ENCODE measurements at places on chromosomes 11 and 22. TPM values are rescaled to one million over a fixed set of nuclear protein-coding genes. Genes with fewer than 3 reads are reported as not detected.

- H3K27me3 ChIP-seq = peaks cover 8% of the 10 kb centered on the region
- H3K36me3 ChIP-seq = no peaks in the 10 kb centered on the region
- DNase-seq = no peak
- no peak overlapping the region for H3K4me3 ChIP-seq
- H3K4me1 ChIP-seq = no peaks in the 10 kb centered on the region
Observed at GRCh38 chr11:100545556-100545955, 141.5 kb upstream of the ARHGAP42 start.

DNA sequence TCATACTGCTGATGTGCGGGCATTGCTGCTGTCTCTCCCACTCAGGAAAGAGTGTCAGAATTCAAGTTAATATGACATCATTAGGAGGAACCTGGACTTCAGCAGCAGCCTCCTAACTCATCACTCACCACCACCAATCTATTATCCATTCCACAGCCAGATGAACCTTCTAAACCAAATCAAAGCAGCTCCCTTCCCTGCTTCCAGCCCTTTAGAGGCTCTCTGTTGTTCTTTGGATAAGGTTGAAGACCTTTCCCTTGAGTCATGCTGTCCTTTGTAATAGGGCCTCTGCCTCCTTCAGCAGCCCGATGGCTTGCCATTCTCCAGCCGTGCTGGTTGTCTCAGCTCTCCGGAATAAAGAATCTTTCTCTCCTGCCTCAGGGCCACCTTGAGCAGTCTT is 301.3 kb downstream of the DDX10 start:
- no peaks in the 10 kb centered on the region for H3K36me3 ChIP-seq
- DNase-seq = no peak
- H3K4me3 ChIP-seq = no peak overlapping the region
- peaks cover 9% of the 10 kb centered on the region for H3K4me1 ChIP-seq
- no peaks in the 10 kb centered on the region for H3K27me3 ChIP-seq
- no peak overlapping the region for H3K27ac ChIP-seq

Gene HBG1
- not detected for total RNA-seq

- H3K36me3 ChIP-seq = peaks cover 26% of the 10 kb centered on the region
- H3K27me3 ChIP-seq = no peaks in the 10 kb centered on the region
- no peak for DNase-seq
- no peak overlapping the region for H3K27ac ChIP-seq
Observed at GRCh38 chr11:75986966-75987365, 172.0 kb downstream of the UVRAG start.

Gene DAGLA
- 5.1 TPM for total RNA-seq

Gene SPDYC
- not detected for total RNA-seq
